CD4-positive, alpha-beta T cell (primary cell): ENCODE measurements at places on chromosomes 1 and 21.

GRCh38 chr1:225441314-225442122 lies 13.7 kb upstream of the LBR start:
- no peak for DNase-seq

GRCh38 chr1:239803781-239804180 lies 287.9 kb upstream of the FMN2 start:
- DNase-seq, result no peak

DNA sequence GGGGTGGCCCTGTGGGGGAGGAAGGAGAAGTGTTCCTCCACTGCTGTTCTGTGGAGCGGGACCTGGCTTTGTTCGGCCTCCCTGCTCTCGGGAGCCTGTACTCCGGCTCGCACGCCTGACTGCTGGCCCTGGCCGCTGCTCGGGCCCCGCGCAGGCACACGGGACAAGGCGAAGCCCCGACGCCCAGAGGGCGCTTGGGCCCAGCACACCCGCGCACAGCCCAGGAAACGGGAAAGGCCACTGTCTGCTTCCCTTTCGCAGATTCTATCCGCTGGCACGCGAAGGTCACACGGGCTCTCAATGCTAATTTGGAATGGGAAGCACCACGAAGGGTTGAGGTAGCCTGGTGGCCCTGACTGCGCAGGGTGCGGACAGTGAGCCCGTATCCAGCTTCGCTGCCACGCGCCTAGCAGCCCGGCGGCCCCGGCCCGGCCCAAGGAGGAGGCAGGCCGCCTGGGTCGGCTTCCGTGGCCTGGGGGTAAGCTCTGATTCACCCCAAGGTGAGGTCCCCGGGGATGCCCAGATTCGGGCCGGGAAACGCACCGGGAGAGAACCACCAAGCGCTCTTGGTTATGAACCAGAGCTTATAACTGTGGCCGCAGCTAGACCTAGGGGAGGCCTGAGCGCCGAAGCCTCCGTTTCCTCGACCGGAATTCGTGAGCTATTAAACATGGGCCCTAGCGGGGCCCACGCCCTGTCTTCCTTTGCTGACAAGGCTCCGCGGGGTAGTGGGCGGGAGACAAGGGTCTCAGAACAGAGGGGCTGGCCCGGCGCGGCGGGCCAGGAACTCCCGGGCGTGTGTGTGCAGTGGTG lies 19.7 kb upstream of the TBX15 start:
- no peak for DNase-seq

DNA sequence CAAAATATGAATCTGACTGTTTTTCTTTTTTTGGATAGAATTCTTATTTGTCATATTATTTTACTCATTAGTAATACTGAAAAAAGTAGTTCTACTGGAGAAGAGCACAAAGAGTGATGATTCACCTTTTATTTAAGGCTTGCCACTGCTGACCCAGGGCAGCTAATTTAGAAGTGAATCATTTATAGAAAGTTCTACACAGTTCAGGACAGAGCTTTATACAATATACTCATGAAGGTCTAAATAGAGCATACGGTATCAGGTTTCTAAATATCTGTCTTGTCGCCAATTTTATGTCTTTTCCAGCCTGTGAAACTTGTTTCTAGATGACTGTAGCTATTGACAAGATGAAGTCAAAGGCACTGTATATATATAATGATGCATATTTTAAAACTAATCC lies 25.0 kb downstream of the GIPC2 start:
- DNase-seq, result no peak

DNA sequence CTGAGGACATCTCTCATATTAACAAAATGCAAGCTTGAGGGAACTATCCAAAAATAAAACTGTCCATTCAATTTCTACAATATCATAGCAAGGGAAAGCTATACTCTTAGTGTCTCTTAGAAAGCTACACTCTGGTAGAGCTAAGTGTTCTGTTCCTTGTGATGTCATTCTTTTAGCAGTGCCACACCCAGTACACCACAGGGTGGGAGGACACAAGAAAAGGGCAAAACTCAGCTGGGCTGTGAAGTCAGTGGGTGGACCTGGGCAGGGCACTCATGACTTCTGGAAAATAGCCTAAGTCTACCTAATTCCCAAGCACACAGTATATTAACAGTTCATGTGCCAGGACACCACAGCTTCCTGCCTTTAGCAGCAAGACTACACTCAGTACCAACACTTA lies 42.2 kb upstream of the TNFSF4 start:
- DNase-seq, result no peak

DNA sequence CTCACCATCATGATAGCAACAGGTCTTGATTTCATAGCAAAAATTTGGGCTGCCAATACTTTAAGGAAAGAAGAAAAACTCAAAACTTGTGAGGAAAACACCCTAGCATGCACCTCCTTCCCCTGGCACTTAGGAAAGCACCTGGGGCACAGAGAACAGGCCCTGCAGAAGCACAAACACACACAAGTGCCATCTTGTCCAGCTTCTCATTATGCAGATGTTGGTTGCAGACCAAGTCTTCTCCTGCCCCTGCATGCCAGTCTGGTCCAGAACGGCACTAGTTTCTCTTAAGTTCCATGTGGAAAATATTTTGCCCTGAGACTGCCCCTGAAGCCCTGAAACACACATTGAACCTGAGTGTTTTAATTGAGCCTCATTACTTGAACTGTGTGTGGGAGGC lies 6.3 kb upstream of the ETV3 start:
- DNase-seq, result no peak

DNA sequence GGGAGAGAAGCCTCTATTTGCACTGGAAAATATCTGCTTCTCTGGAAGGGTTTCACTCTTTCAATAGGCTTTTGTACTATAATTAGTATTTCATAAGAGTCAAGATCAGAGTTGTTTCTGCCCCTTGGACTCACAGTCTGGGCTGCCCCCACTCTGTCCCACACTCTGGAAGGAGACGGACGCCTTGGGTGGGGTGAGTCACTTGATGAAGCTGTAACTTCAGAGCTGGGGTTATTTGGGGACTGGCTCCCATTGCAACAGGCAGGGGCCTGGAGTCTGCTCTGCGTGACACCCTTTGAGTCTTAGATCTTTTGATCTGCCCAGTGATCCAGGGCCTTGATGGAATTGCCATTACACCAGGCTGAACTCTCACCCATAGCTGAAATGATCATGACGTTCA lies 4.0 kb upstream of the KCNA10 start:
- DNase-seq, result no peak

- DNase-seq, result no peak
Measured at GRCh38 chr1:75600781-75601180, 10.1 kb downstream of the SLC44A5 start.

DNA sequence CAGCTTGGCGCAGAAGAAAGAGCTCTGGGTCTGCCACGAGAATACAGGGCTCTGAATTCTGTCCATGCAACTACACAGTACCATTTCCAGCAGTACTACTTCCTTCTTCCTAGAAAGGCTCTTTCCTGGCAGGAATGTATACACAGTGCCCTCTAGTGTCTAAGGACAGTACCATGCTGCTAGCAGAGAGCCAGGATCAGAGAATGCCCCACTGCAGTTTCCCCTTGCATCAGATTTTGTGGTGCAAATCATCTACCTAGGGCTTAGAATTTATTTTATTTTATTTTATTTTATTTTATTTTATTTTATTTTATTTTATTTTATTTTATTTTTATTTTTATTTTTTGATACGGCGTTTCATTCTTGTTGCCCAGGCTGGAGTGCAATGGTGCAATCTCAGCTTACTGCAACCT lies 50.8 kb downstream of the PAX7 start:
- DNase-seq, result no peak

- peak; percentile 68 for DNase-seq
Measured at GRCh38 chr1:25030674-25031589, 100.9 kb upstream of the RUNX3 start.

DNA sequence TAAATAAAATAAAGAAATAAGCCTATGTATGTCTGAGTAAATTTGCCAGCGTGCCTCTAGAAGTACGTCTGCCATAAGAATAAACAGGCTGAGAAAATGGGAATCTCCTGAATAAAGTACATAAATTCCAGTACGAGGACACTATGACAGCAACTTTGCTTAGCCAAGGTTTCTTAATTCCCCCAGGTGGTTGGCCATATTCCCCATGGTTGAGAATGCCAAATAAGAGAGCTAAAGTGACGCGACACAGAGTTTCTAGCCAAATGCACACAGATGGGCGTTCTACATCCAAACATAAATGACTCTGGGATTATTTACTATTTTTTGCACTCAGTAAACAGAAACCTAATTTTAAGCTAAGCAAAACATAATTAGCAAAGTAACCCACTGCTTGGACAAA lies 19.5 kb downstream of the KCNH1 start:
- DNase-seq, result no peak

DNA sequence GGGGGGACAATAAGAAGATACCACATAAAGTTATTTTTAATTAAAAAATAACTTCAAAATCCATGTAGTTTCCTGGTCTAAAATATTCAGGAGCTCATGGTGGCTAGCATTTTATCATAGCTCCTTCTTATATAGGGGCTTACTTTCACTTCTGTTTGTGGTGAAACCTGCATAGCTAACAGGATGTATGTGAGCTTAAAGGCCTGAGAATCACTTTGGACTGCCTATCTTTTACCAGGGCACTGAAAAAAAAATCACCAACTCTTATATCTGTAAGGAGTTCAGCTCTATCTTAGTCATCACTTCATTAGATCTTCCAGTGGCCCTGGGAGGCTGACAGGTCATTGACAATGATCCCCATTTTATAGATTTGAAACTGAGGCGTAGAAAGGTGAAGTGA lies 21.3 kb downstream of the UROD start:
- peak; percentile 13 for DNase-seq

DNA sequence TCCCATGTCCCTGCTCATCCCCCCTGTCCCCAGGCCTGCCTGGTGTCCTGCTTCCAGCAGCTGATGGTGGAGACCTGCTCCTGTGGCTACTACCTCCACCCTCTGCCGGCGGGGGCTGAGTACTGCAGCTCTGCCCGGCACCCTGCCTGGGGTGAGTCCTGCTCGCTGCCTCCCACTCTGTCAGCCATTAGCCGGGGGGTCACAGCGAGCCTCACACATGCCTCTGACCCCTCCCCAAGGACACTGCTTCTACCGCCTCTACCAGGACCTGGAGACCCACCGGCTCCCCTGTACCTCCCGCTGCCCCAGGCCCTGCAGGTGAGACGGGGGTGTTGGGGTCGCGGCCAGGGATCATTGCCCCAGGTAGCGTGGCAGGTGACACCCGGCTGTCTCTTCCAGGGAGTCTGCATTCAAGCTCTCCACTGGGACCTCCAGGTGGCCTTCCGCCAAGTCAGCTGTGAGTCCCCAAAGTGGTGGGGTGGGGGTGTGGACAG lies 10.0 kb downstream of the SCNN1D start:
- DNase-seq, result peak; percentile 70

DNA sequence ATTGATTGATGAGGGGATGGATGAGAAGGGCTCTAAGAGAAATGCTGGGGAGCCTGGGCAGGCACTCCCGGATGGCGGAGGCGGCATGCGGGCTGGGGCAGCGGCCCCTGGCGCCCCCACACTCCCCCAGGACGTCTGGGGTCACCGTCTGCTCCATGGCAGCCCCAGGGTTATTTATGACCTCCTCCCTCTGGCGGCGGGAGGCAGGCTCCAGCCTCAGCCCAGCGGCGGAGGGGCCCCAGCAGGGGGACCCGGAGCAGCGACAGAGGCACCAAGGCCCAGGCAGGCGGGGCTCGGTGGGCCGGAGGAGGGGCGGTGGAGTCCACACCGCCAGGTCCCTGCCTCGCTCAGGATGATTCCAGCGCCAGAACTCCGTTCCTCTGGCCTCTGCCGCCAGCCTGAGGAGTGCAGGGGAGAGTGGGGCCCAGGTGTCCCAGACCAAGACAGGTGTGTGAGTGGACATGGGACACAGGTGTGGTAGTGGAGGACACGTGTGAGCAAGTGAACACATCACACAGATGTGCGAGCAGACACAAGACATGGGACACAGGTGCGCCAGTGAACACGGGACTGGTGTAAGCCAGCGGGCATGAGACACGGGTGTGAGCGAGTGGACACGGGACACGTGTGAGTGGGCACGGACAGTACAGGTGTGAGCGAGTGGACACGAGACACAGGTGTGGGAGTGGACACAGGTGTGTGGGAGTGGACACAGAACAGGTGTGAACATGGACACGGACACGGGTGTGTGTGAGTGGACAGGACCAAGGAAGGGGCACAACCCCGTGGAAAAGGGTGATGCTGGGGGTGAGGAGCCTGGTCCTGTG lies 2.5 kb upstream of the SAMD11 start:
- peak; percentile 70 for DNase-seq

- DNase-seq, result no peak
Measured at GRCh38 chr1:3033790-3034090, 12.5 kb downstream of the ACTRT2 start.

DNA sequence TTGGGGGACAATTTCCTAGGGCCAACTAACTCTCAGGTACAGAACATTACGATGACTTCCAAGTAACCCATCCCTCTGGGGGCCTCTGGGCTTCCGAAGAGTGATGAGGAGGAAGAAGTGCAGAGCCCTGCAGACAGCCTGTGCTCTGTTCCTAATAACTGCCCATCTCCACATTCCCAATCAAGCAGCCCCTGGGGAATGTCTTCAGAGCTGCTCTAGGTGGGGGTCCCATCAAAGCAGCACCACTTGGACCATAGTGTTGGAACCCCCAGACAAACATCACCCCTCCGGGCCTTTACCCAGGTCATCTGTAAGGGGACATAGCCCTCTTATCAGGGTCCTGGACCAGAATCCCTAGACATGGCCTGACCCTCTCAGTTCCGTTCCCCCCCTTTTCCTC lies 357.3 kb downstream of the NPHP4 start:
- DNase-seq, result no peak

DNA sequence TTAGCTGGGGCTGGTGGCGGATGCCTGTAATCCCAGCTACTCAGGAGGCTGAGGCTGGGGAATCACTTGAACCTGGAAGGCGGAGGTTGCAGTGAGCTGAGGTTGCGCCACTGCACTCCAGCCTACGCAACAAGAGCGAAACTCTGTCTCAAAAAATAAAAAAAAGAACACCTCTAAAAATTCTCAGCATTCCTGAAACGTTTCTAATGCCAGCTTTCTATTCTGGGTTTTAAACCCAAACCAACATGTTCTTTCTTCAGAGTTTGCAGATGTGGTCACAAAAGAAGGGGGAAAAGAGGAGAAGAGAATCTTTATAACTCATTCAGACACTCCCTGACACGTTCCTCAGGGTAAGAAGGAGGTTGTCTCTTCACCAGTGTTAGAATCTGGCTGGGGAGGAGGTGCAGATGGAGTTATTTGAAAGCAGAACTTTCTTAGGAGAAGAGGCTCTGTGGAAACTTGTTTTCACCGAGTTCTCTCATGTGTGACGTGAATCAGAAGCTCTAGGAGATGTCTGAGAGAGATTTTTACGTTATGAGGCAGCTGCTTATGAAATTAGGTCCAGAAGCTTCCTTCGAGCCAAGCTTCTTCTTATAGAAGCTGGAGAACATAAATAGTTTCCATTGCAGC lies 17.8 kb upstream of the CNR2 start:
- DNase-seq, result no peak
